ENCODE measurements at places on chromosomes 12 and 14. TPM values are rescaled to one million over a fixed set of nuclear protein-coding genes. Genes with fewer than 3 reads are reported as not detected.

KCNC2 gene
- not detected for total RNA-seq

DNA sequence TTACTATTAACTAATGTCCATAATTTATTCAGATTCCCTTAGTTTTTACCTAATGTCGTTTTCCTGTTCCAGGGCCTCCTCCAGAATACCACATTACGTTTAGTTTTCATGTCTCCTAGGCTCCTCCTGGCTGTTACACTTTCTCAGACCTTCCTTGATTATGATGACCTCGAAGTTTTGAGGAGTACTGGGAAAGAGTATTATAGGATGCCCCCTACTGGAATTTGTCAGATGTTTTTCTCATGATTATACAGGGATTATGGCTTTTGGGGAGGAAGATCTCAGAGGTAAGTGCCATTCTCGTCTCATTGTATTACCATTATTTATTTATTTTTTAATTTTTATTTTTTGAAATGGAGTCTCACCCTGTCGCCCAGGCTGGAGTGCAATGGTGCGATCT is 17.7 kb upstream of the C1S start:
- no peak for DNase-seq
- H3K27me3 ChIP-seq, result no peaks in the 10 kb centered on the region
- no peaks in the 10 kb centered on the region for H3K36me3 ChIP-seq
- peaks cover 9% of the 10 kb centered on the region for H3K4me1 ChIP-seq

DNA sequence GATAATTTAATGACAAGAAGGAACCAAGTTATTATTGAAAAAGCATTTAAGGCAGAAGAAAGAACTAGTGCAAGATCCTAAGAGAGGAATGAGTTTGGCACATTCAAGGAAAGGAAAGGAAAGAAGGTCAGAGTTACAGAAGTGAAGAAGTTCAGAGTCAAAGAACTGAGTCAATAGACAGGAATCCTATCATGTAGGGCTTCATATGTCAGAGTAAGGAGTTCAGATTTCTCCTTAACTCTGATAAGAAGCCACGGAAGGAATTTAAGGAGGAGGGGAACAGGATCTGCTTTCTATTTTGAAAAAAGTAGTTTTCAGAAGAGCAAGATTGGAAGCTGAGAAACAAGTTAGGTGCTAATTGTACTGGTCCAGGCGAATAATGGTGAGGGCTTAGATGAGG is 223.1 kb upstream of the FOXN3 start:
- no peak for DNase-seq
- H3K36me3 ChIP-seq, result no peaks in the 10 kb centered on the region
- no peaks in the 10 kb centered on the region for H3K27me3 ChIP-seq

DNA sequence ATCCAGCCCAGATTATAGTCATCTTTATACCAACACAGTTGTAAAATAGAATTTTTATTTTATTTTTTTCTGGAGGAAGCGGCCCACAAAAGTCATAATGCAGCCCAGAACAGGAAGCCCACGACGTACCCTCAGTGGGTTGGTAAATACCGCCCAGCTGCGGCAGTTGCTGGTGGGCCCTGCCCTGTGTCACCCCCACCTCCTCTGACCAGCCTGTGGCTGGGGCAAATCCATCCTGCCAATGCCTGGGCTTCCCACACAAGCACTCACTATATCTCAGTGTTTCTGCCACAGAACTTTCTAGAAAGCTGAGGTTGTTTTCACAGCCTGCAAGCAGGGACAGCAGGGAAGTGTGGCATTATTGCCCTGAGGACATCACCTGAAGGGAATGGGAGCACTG is 171.4 kb upstream of the GSC start:
- no peaks in the 10 kb centered on the region for H3K4me1 ChIP-seq
- no peaks in the 10 kb centered on the region for H3K36me3 ChIP-seq
- no peak overlapping the region for H3K4me3 ChIP-seq
- no peaks in the 10 kb centered on the region for H3K27me3 ChIP-seq

ADAM20 gene
- 1.4 TPM for total RNA-seq

KLHL33 gene
- 0.22 TPM for total RNA-seq

DNA sequence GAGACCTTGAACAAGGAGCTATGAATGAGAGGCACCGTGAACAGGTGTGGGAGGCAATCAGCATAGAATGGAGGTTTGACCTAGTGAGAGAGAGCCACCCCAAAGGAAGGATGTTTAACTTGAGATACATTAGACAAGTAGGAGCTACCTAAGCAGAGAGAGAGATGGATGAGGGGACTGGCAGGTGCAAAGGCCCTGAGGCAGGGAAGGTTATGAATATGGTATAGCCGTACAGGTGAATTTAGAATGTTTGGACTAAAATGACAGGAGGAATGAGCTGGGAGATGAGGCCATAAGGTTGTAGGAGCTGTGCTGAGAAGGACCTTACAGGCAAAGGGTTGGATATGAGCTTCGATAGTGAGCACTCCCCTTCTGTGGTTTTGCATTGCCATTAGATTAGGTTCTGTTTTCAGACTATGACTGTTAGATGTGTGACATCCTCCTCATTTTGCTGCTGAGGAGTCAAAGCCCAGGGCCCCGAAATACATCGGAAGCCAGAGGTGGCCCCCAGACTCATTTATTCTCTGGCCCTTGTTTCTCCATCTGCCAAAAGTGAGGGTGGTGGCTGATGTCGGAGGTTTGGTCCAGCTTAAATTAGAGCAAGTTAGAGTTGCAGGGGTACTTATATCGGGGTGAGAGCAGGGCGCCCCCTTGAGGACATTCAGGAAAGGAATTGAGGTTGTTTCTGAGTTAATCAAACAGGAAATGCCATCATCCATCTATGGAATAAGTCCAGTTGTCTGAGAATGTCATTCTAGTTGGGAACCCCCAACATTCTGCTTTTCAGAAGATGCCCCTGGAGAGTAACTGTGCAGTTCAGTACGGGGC is 29.4 kb downstream of the SLC24A4 start:
- no peaks in the 10 kb centered on the region for H3K36me3 ChIP-seq
- no peak overlapping the region for H3K4me3 ChIP-seq
- H3K27ac ChIP-seq, result no peak overlapping the region
- H3K4me1 ChIP-seq, result no peaks in the 10 kb centered on the region
- H3K27me3 ChIP-seq, result peaks cover 3% of the 10 kb centered on the region
- no peak for DNase-seq

GRCh38 chr12:88615490-88615889 is 35.2 kb upstream of the KITLG start:
- H3K36me3 ChIP-seq, result no peaks in the 10 kb centered on the region
- no peak overlapping the region for H3K27ac ChIP-seq
- no peaks in the 10 kb centered on the region for H3K4me1 ChIP-seq
- no peaks in the 10 kb centered on the region for H3K27me3 ChIP-seq

SIRT4 gene
- total RNA-seq, result 5.7 TPM

PAPLN gene
- 0.20 TPM for total RNA-seq

LRRC10 gene
- not detected for total RNA-seq

Data from T-cell (primary cell).